CD4-positive, alpha-beta T cell treated with Interleukin-21 for 1 hour (primary cell): ENCODE measurements at places on chromosomes 2 and 18.

GRCh38 chr2:216205486-216205885 lies 96.3 kb downstream of the XRCC5 start:
- DNase-seq, result no peak

- no peak for DNase-seq
These were observed 21.4 kb upstream of the SH3BP4 start for GRCh38 chr2:234930397-234930796.

GRCh38 chr2:181466661-181467576 lies 9.7 kb downstream of the ITGA4 start:
- peak; percentile 84 for DNase-seq

- DNase-seq, result no peak
These were observed 72.0 kb downstream of the DOCK10 start for GRCh38 chr2:224970311-224970710.

DNA sequence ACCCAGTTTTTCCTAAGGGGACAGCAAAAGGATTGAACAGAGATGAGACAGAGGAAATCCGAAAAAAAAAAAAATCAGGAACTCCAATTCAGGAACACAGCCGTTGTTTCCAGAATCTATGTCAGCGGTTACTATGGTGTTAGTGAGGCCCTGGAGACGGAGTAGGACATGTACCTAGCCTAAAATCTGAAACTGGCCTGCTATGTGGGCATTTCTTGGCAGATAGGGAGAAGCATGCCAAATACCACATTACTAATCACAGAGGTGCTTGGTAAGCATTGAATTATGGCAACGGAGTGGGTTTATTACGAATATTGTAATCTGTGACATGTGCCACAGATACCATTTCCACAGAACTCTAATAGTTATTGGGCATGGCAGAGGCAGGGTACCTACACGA lies 530.6 kb downstream of the CCDC85A start:
- no peak for DNase-seq

DNA sequence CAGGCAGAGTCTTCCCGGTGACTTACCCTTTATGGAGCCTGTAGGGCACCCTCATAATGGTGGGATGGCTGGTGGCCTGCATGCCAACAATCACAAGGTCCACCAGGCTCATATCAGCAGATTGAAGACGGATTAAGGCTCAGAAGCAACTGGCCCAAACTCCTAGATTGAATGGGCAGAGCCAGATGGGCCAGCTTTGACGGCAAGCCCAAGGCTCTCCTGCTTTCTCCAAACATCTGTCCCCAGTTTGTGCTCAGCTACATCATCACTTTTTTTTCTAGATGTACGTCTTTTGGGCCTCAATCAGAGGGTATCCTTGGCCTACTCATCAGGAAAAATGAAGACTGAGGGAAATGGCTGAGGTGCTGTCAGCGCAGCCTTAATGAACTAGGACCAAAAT lies 114.6 kb downstream of the VIT start:
- DNase-seq, result no peak

GRCh38 chr2:226168496-226169160 lies 631.0 kb downstream of the IRS1 start:
- no peak for DNase-seq

DNA sequence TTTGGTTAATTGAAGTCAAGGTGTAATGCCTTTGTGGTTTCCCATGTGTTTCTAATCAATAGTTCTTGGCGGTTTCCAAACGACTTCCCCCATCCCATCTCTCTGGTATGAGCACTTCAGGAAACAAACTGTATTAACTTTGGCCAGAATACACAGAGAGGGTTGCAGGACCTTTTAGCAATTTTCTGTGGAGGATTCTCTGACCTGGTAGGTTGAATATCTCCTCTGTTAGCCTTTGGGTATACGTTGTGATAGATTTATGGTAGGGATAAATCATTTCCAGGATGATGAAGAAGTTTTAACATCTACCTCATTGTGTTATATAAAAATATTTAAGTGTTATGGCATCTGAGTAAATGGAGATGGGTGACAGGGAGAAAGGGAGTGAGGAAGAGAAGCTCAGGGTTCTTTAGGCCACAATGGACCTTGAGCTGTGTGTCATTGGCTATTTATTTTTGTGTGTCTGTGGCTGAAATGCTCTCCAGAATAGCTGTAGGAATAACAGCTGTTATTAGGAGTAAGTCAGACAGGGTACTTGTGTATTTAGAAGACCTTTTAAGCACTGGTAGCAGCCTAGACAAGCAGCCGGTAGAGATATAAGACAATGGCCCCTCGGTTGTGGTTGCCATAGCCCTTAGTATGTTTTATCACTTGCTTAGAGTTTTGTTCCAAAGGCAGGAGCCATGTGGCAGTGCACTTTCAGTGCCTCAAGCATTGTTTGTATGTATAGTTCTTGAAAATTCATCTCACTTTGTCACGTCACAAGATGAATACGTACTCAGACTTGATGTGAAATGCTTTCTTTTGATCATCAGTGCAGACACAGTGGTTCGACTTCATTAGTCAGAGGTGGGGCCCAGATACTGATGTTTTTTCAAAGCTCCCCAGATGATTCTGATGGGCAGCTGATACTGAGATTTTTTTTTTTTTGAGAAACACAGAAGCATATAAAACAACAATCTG lies 91.1 kb downstream of the FMNL2 start:
- DNase-seq, result no peak

GRCh38 chr2:188079196-188079595 lies 212.5 kb upstream of the GULP1 start:
- no peak for DNase-seq

GRCh38 chr2:204395539-204395938 lies 149.7 kb upstream of the PARD3B start:
- no peak for DNase-seq

DNA sequence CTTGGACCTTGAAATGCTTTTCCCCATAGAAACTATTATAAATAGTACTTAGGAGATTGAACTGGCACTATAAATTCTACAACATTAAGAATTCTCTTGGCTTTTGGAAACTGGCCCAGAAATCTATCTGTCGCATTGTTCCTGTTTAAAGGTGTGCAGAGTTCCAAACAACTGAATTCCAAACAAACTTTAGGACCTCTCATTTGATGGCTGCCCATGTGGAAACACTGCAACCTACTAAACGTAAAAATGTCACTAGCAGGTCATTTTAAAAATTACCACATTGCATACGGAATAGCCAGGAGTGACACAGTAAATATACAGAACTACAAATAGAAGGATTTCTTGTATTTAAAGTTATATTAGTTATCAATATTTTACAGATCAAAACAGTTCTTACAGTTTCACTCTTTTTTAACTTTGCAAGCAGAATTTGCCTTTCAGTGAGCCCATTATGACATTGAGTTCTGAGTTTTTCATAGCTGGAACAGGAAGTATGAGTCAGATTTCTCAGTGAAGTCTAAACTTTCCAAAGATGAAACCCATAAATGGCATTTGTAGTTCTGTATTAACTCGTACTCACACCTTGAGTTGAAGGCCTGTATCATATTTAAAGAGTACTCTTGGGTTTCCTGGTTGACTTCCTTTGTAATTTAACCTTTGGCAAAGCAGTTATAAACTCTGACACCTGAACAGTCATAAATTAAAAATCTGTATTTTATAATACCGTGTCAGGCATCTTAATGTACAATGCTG lies 142.3 kb upstream of the BOD1L2 start:
- peak; percentile 15 for DNase-seq

GRCh38 chr2:7956126-7956689 lies 725.6 kb upstream of the ID2 start:
- DNase-seq, result no peak

GRCh38 chr2:105812180-105813044 lies 67.7 kb downstream of the NCK2 start:
- no peak for DNase-seq

DNA sequence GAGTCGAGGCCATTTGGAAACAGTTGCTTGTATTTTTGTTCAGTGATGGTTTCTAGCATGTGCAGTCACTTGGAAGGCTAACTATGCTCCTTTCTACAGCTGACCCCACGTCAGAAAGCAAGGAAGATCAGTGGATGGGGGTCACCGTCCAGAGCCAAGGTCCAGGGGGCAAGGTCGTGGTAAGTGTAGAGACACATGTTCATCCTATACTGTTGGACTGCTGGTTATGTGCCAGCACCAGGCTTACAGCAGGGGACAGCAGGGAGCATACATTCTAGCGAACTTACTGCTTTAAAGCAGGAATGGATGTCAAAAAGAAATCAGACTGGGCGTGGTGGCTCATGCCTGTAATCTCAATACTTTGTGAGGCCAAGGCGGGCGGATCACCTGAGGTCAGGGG lies 40.0 kb downstream of the ITGA6 start:
- DNase-seq, result no peak

DNA sequence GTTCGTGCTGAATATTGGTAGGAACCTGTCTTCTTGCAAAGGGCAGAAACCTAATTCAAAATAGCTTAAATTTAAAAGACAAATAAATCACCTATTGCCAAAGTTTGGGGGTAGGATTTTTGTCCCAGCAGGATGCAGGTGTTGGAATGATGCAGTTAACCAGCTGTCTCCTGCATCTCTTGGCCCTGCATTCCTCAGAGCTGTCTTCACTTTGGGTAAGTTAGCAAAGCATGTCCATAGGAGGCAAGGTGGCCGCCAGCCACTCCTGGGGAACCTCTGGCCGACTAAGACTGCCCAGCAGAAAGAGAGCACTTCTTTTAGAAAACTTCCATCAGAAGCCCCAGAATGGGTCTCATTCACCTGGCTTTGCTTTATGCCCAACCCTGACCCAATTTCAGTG lies 20.5 kb upstream of the NYAP2 start:
- no peak for DNase-seq

DNA sequence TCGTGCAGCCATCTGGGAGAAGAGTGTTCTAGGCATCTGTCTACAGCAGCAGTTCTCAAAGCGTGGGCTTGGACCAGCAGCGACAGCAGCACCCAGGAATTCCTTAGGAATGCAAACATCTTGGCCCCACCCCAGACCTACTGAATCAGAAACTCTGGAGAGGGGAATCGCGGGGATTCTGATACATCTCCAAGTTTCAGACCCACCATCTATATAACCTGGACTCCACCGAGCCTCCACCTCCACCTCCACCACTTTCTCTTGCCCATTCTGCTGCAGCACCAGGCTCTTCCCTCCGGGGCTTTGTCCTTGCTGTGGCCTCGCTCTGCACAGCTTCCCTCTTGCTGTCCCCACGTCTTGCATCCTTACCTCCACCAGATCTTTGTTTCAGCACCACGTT lies 256.4 kb downstream of the BCL2 start:
- no peak for DNase-seq
